Activated naive CD8-positive, alpha-beta T cell treated with anti-CD3 and anti-CD28 coated beads, Interleukin-2, amount 50 U/mL, for 16 hours (primary cell): ENCODE measurements at places on chromosomes 12 and 14.

DNA sequence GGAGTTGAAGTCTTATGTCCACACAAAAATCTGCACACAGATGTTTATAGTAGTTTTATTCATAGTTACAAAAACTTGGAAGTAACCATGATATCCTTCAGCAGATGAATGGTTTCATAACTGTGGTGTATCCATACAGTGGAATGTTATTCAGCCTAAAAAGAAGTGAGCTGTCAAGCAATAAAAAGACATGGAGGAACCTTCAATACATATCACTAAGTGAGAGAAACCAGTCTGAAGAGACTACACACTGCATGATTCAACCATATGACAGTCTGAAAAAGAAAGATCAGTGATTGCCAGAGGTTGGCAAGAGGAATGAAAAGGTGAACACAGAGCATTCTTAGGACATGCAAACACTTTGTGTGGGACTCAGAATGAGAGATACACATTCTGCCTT is 18.6 kb upstream of the IFNG start:
- no peak for DNase-seq

DNA sequence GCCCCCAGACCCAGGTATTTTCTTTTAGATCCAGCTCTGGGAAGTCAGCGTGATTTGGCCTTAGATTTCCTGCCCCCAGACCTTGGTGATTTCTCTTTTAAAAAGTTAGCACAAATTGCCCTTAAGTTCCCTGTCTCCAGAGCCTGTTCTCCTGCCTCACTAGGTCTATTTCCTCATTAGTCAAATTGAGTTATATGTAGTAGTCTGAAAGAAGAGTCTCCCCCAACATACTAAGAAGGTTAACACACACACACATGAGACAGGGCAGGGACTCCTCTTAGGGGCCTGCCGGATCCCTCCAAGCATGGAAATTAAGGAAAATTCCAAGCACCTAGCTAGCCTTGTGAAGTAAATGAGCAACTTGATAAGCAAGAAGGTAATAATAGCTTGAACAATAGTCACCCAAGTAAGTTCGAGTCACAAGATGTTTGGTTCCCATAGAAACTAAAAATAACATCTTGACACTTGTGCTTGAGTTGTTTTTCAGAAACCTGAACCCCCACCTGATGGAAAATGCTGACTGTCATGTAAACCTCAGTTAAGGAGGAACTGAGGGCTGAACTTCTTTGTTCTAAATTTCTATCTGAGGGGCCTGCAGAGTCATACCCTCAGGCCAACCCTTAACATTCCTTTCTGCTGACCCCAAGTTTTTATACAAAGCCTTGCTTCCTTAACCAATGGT is 51.6 kb downstream of the CAND1 start:
- DNase-seq: no peak

- no peak for DNase-seq
Measured at GRCh38 chr14:71119075-71119474, 211.8 kb downstream of the PCNX1 start.

- DNase-seq: no peak
Measured at GRCh38 chr14:32667791-32668190, 270.9 kb upstream of the NPAS3 start.

GRCh38 chr12:28602786-28603185 is 412.5 kb downstream of the CCDC91 start:
- DNase-seq: no peak

DNA sequence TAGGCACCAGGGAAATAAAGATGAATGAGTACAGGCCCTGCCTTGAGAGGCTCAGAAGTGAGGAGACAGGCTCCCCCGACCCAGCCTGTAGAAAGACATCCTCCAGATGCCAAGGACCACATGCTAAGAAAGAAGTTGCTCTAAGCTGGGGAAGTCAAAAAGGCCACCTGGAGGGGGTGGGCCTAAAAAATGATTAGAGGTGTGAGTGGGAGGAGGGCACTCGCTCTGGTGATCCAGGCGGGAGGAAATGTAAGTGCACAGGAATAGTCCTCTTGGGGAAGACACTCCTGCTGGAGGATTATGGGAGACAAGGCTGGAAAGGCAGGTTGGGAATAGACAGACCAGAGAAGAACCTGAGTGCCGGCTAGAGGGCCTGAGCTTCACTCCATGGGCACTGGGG is 32.2 kb downstream of the SMUG1 start:
- DNase-seq: no peak

- no peak for DNase-seq
Measured at GRCh38 chr14:56273951-56274350, 155.7 kb downstream of the PELI2 start.

GRCh38 chr14:34359420-34360117 is 102.5 kb downstream of the SPTSSA start:
- DNase-seq: no peak

GRCh38 chr12:49832836-49833421 is 4.7 kb upstream of the NCKAP5L start:
- no peak for DNase-seq

DNA sequence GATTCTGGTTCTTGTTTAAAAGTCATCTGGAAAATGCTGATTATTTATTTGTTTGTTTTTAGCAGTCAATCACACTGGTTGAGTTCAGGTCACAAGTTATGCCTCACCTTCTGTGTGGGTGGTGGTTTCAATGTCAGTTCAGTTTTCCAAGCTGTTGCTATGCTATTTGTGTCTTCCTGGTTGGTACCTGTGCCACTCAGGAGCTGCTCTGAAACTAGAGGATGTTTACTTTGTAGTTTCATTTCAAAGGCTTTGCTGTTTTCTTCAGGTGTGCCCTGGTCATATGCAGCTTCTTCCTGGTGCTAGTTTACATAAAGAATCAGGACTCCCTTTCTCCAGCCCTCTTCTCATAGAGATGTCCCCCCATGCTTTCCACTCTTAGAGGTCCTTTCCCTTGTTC is 75.7 kb upstream of the PPP4R3A start:
- no peak for DNase-seq

- no peak for DNase-seq
Measured at GRCh38 chr12:115817389-115817788, 460.1 kb downstream of the MED13L start.

DNA sequence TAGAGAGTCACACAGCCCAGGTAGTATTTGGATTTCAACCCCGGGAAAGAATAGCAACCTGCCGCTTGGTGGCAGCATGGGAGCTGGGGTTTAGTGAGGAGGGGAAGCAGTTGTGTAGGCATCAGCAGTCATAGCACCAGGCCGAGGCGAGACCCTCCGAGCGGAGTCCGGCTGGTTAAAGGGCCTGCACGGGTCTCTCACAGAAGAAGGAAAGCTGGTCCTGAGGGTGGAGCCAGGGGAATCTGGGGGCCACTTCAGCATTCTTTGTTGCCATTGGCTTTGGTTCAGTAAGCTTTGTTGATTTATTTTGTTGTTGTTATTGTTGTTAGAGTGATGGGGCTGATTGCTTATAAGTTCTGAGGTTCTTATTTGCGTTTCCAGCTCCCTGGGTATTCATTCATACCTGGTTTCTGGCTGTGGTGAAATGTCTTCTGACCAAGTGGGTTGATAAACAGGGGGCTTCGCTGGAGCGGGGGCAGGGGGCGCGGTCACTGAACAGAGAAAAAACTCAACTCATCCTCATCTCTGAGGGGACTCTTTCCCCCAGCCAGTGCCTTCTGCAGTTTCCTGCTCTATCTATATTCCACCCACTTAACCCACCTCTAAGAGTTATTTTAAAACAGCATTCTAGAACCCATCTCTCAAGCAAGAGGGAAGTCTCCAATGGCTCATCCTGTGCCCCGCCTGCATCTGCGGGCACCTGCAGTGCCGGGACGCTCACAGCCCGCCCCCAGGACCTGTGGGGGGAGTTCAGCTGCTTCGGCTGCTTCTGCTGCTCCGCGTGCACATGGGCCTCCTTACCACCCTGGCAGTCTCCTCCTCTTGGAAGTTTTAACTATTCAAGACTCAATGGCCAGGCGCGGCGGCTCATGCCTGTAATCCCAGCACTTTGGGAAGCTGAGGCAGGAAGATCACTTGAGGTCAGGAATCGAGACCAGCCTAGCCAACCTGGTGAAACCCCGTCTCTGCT is 11.6 kb downstream of the CKB start:
- DNase-seq: no peak

DNA sequence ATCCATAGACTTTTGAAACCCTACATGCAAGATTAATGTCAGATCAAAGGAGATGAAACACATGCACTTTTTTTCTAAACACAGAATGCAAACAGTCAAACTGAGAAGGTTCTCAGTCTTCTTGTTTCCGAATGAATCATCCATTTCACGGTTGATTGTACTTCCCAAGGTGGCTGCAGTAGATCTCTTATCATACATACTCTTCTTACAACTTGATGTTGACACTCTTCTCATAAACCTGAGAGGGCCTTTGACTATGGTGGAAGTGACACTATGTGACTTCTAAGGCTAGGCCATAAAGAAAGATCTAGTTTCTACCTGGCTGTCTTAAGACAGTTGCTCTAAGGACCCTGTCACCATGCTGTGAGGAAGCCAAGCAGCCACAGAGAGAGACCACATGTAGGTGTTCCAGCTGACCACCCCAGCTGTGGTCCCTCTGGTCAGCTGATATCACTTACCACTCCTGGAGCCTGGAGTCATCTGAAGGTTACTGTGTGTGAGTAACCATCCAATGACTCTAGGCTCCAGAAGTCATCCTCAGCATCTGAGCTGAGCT is 67.2 kb upstream of the HMGA2 start:
- no peak for DNase-seq

- DNase-seq: no peak
Measured at GRCh38 chr12:49489720-49490119, 49.1 kb upstream of the KCNH3 start.

- DNase-seq: no peak
Measured at GRCh38 chr14:99250636-99251208, 21.3 kb downstream of the BCL11B start.

- no peak for DNase-seq
Measured at GRCh38 chr12:55737581-55738122, 5.3 kb upstream of the GDF11 start.

- no peak for DNase-seq
Measured at GRCh38 chr12:113418213-113418879, 3.8 kb upstream of the SDSL start.

DNA sequence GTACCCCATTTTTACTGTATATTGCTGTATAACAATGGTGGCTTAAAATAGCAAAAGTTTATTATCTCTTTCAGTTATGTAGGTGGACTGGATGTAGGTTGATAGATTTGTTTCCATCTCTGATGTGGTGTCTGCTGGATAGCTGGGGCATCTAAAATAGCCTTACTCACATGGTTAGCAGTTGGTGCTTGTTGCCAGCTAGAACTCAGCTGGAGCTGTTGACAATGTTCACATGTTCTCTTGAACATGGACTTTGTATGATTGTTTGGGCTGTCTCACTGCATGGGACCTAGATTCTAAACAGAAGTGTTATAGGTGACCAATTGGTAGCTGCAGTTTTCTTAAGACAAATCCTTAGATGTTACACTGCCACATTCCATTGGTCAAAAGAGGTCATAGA is 126.9 kb downstream of the GPHN start:
- DNase-seq: no peak

DNA sequence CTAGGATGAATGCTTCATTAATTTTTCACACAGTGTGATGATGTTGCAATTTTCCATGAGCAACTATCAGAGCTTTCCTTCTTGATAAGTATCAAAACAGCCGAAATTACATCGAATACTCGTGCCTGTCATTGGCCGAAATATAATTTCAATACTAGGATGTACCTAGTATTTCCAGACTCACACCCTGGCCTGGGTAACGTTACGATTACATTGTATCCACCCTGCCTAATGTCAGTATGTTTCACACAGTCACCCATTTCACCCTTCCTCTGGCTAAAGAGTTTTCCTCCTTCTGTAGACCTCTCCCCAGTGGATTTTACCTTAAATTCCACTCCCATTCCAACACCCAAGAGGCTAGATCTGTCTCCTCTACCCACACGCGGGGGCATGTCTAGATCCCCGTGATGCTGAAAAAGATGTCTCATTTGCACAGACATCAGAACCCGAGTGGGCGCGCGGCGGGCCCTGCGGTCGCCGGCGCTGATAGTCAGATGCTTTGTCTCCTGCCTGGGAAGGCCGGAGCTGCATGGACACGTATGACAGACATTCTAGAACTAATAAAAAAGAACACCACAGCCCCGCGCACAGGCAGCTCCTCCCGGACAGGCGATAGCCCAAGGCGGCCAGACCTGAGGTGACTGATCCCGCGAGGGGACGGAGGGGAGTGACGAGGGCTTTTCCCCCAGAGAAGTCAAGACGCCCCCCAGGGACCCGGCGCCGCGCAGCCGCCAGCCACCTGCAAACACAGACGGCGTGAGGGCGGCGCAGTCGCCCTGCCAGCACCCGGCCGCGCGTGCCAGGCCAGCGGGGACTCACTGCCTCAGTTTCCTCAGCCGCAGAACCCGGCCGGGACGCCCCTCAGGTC is 723 bp downstream of the KIF21A start:
- DNase-seq: peak; percentile 7

GRCh38 chr12:46430340-46430948 is 57.9 kb upstream of the SLC38A2 start:
- no peak for DNase-seq

- no peak for DNase-seq
Measured at GRCh38 chr12:15963271-15963670, 52.1 kb downstream of the DERA start.

DNA sequence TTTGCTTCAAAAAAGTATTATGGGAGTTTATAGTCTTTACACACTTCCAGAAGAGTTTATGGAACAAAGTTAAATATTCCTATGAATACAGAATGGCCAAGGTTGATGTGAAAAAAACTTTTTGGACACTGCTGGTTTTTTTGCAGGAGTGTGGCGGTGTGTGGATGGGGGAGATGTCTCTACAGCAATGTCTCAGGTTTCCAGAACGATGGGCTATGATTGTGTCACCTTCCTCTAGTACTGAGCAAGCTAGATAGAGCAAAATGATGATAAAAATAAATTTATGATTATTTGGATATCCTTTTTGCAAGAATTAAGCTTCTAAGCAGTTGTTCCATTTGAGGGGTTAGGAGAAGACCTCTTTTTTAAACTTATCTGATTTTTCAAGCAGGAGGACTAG is 37.9 kb downstream of the FBXO34 start:
- DNase-seq: no peak

GRCh38 chr12:108332791-108333382 is 6.2 kb downstream of the CMKLR1 start:
- DNase-seq: no peak

DNA sequence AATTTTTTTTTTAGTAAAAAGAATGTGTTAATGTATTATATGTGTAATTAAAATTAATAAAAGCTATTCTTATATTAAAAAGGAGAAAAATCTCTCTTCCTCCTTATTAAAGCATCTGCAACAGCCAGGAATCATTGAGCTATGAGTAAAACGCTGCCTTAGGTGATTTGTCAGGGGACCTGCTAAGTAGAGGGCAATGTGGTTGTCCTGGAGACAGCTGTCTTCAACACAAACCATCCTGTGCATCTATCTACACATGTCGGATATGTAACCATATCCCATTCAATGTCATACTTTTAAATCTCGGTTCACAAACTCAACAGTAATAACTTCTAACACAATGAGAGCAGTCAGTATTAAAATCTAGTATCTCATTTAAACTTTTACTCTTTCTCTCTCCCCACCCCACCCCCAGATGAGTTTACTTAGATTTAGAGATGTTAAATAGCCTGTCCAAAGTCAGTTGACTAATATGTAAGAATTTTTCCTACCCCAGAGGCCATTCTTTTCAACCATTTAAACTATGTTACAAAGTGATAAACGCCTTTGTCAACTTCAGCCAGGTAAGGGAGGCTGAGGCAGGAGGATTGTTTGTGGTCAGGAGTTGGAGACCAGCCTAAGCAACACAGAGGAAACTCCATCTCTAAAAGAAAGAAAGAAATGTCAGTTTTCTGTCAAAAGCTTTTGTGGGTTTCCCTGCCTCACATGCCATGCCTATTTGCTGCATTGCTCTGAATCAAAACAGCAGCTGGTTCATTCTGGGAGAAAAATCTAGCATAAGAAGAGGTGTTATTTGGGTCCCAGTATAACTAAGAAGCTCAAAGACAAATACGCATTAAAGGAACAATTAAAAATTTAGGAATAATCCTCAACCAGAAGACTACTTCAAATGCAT is 413.7 kb upstream of the CCDC196 start:
- no peak for DNase-seq
